ENCODE measurements at places on chromosomes 4 and X. TPM values are rescaled to one million over a fixed set of nuclear protein-coding genes. Genes with fewer than 3 reads are reported as not detected.

Gene MGARP
- 1.6 TPM for total RNA-seq

Gene BANK1
- total RNA-seq, result 13.3 TPM

Gene CNKSR2
- 4.9 TPM for total RNA-seq

Gene NPFFR2
- not detected for total RNA-seq

Gene TSPAN7
- total RNA-seq, result 26.9 TPM

Gene CLGN
- 0.32 TPM for total RNA-seq

Gene KCNIP4
- total RNA-seq, result 0.44 TPM

Gene RASGEF1B
- total RNA-seq, result 25.0 TPM

Gene CNGA1
- 1.9 TPM for total RNA-seq

Gene SERPINA7
- total RNA-seq, result not detected

Gene ZDHHC15
- 1.3 TPM for total RNA-seq

Gene AFM
- not detected for total RNA-seq

Gene GASK1B
- total RNA-seq, result 71.1 TPM

Gene SCRG1
- total RNA-seq, result 0.48 TPM

DNA sequence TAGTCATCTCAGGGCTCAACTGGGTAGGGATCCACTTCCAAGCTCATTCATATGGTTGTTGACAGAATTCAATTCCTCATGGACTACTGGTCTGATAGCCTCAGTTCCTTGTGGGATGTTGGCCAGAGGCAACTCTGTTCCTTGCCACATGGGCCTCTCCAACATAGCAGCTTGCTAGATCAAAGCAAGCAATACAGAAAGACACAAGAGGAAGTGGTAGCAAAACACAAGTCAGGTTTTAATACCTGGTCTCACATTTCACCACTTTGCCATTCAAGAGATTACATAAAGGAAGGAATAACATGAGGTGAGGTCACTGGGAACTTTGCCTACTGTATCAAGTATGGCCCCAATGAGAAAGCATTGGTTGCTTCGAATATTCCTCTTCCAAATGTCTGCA lies 79.2 kb downstream of the PRSS12 start:
- no peak for DNase-seq
- H3K4me3 ChIP-seq, result no peak overlapping the region
- no peaks in the 10 kb centered on the region for H3K27me3 ChIP-seq
- H3K4me1 ChIP-seq, result no peaks in the 10 kb centered on the region
- H3K27ac ChIP-seq, result no peak overlapping the region

GRCh38 chr4:3768842-3769641 lies 2.9 kb downstream of the ADRA2C start:
- no peak overlapping the region for H3K27ac ChIP-seq
- peaks cover 69% of the 10 kb centered on the region for H3K27me3 ChIP-seq
- no peak for DNase-seq
- no peaks in the 10 kb centered on the region for H3K36me3 ChIP-seq

DNA sequence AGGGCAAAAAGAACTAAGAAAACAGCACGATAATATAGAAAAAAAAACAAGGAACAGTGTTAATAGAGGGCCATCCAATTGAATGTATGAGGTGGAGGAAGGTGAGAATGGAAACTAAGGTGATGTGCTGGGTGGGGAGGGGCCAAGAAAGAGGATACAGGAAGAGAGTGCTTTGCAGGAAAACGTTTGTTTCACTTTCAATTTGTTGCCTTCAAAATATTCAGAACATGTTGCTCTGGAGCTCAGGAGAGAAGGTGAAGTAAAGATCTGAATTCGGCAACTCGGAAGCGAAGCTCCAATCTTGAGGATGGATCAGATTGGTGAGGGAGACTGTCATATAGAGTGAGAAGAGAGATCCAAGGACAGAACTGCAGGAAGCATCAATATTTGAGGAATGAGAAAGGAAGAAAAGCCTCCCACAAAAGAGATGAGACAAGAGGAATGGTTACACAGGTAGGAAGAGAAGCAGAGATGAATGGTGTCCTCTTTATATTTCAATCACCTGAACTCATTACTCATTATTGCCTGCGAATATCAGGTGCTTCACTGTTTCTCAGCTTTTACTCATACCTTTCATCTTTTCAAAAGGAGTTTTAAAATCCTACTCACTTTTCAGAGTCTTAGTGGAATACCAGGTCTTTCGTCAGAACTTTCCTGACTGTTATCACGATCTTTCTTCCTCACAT lies 14.7 kb upstream of the SEC24D start:
- H3K36me3 ChIP-seq, result no peaks in the 10 kb centered on the region
- peak overlapping the region; percentile 35 for H3K4me3 ChIP-seq
- DNase-seq, result no peak
- peak overlapping the region; percentile 33 for H3K27ac ChIP-seq
- H3K27me3 ChIP-seq, result no peaks in the 10 kb centered on the region

DNA sequence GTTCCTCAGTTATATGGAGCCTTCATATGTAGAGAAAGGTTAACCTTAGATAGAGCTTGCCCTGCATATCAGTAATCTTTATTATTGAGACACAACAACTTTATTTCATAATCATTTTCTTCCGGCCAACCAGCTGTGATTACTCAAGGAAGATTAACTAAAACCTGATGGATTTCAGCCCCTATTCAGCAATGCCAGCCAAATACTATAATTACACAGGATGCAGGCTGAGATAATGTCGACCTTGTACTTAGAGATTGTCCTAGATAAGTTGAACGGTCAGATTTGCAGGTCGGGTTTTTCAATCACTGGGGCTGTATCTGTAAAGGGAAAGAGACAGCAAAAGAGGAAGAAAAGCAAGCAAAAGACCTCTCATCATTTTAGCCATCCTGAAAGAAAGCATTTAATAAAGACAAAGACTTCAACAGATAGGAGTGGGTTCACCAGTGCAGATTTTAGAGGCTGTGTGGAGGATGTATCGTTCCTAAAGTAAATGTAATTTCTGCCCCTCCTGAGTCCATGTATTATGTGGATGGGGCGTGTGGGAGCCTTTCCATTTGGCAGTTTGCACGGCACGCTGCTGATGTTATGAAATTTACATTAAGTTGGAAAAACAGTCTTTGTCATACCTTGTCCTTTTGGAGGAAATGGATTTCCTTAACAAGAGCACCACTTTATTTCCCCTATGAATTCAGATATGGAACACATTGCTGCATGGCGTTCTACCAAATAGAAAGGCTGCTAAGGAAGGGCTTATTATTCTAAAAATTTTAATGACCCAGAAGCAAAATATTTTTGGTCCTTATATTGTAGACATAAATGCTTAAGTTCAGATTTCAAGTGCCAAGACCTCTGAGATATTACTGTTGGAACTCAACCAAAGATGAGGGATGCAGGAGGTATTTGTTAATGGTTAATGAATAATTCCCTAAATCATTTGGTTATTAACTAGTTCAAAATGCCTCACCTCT lies 496.7 kb downstream of the SPRY1 start:
- H3K27me3 ChIP-seq, result no peaks in the 10 kb centered on the region
- H3K27ac ChIP-seq, result no peak overlapping the region
- DNase-seq, result no peak
- H3K4me3 ChIP-seq, result no peak overlapping the region

DNA sequence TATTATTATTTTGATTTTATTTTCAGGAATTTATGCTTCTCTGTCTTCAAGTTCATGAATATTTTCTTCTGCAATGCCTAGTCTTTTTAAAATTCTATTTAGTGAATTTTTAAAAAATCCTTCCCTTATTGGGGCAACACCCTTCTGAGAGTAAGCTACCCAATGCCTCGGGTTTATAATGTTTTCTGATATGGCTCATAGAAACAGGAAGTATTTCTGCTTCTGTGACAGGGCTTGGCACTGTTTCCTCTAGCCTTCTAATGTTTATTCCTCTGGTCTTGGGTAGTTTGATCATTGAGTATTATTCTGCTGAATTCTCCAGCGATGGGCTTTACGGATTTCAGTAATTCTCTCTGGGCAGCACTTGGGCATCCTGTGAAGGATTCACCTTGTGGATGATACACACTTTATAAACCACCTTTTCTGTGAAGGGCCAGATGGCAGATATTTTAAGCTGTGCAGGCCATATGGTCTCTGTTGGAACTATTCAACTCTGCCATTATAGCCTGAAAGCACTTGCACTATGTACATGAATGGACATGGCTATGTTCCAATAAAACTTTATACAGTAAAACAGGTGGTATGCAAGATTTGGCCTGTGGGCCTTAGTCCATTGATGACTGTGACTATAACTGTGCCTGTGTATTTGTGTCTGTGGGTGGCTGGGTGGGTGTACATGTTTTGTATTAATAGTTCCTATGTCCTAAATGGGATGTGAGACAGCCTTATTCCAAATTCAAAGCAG lies 95.9 kb upstream of the FAT1 start:
- H3K36me3 ChIP-seq, result no peaks in the 10 kb centered on the region
- H3K27me3 ChIP-seq, result no peaks in the 10 kb centered on the region
- no peak overlapping the region for H3K27ac ChIP-seq
- no peak for DNase-seq

GRCh38 chr4:88526221-88526815 lies 2.7 kb upstream of the PYURF start:
- no peak overlapping the region for H3K27ac ChIP-seq
- H3K27me3 ChIP-seq, result no peaks in the 10 kb centered on the region
- H3K4me1 ChIP-seq, result no peaks in the 10 kb centered on the region

GRCh38 chr4:24662056-24662455 lies 77.7 kb upstream of the DHX15 start:
- H3K36me3 ChIP-seq, result no peaks in the 10 kb centered on the region
- H3K4me1 ChIP-seq, result no peaks in the 10 kb centered on the region
- no peak overlapping the region for H3K4me3 ChIP-seq
- no peak for DNase-seq
- no peak overlapping the region for H3K27ac ChIP-seq

DNA sequence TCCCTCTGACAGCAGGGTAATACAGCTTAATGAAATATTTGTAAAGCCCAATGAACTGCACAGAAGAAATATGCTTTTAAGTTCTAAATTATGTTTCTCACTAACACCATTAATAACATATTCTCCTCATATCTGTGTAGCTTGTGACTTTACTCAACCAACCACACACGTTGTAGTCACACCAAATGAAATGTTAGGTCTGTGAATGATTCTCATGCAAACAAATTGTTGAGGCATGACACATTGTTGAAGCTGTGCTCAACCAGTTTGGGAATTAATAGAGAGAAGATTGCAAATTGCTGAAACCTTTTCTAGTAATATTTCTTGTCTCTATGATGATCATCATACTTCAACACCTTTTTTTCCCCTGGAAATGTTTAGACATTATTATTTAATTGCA lies 645.9 kb downstream of the PCDH7 start:
- H3K4me1 ChIP-seq, result no peaks in the 10 kb centered on the region
- H3K27me3 ChIP-seq, result no peaks in the 10 kb centered on the region
- no peak overlapping the region for H3K27ac ChIP-seq
- H3K36me3 ChIP-seq, result no peaks in the 10 kb centered on the region

GRCh38 chr4:48262926-48263325 lies 6.7 kb downstream of the TEC start:
- H3K27me3 ChIP-seq, result no peaks in the 10 kb centered on the region
- H3K36me3 ChIP-seq, result no peaks in the 10 kb centered on the region
- no peak overlapping the region for H3K4me3 ChIP-seq
- H3K27ac ChIP-seq, result no peak overlapping the region

DNA sequence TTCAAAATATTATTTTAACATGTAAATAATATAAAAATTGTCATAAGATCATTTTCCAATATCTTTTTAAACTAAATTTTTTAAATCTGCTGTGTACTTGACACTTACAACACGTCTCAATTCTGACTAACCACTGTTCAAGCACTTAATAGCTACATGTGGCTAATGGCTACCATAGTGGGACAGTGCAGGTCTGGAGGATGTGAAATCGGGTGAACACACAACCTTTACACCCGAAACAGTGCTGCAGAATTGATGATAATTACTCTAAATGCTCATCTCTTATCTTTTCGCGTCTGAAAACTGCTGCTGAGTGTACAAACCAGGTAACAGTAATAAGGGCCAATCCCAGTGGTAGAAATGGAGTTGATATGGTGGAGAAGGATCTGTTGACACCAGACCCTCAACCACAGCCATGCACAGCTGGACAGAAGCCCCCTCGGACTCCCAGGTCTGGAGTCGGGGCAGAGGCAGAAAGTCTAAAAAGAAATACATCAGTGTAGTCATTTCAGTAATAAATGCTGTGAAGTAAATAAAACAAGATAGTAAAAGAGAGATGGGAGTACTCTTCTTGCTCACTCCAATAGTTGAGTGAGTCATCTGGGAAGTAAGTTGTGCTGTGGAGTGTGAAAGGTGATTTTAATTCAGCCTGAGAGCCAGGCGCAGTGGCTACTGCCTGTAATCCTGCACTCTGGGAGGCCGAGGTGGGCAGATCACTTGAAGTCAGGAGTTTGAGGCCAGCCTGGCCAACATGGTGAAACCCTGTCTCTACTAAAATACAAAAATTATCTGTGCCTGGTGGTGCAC lies 150.0 kb downstream of the CBR4 start:
- peak overlapping the region; percentile 50 for H3K27ac ChIP-seq
- H3K36me3 ChIP-seq, result no peaks in the 10 kb centered on the region
- no peaks in the 10 kb centered on the region for H3K4me1 ChIP-seq

DNA sequence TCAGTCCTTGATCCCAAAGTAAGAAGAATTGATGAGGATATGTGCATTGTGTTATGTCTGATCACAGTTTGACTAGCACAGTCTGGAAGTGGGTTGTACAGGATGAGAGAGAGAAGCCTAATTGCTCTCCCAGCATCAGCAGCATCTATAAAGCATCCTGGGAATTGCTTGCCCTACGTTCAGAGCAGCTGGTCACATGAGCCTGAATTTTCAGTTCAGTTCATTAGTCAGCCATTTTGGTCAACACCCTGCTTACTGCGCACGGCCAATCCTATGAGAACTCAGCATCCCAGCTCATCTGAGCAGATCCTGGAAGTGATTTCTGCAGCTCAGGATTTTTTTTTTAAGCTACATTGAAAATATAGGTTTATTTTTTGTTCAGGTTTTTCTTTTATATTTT lies at the start of gene RUFY3:
Gene RUFY3, plus strand, starts transcription at position 218 of the 400 bp plus-strand sequence. CDS start 610 bp downstream, outside the sequence.
- H3K27ac ChIP-seq, result peak within 1 kb of the TSS; percentile 40
- H3K27me3 ChIP-seq, result no peaks in the 10 kb centered on the region
- no peaks in the 10 kb centered on the region for H3K36me3 ChIP-seq

DNA sequence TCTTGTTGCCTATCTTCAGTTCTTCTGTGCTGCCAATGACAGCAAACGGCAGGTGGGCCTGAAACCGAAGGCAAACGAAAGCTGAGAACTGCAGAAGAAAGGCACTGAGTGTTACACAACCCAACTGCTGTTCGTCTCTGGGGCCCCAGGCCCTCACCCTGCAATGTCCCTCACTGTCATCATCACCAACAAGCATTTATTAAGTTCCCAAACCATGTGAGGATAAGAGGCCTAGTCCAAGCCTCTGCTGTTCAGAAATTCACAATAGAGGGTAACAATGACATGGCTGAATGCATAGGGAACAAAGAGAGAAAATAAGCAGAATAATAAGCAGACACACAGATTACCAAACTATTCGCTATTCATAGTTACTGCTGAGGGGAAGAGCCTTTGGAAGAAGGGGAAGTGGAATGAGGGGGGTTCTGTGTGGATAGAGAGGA lies 34.5 kb upstream of the NKRF start:
- H3K4me3 ChIP-seq, result no peak overlapping the region
- no peaks in the 10 kb centered on the region for H3K4me1 ChIP-seq
- H3K36me3 ChIP-seq, result no peaks in the 10 kb centered on the region
- H3K27me3 ChIP-seq, result no peaks in the 10 kb centered on the region
- DNase-seq, result no peak

- no peak overlapping the region for H3K27ac ChIP-seq
- no peak for DNase-seq
- H3K4me3 ChIP-seq, result no peak overlapping the region
- no peaks in the 10 kb centered on the region for H3K36me3 ChIP-seq
Measured at GRCh38 chr4:38323141-38323641, 340.8 kb upstream of the KLF3 start.

- no peak overlapping the region for H3K27ac ChIP-seq
- no peaks in the 10 kb centered on the region for H3K27me3 ChIP-seq
- no peak for DNase-seq
Measured at GRCh38 chr4:3401436-3402171, 40.2 kb upstream of the HGFAC start.

- H3K27ac ChIP-seq, result no peak overlapping the region
- no peaks in the 10 kb centered on the region for H3K36me3 ChIP-seq
- no peaks in the 10 kb centered on the region for H3K4me1 ChIP-seq
Measured at GRCh38 chr4:41334182-41334581, 77.5 kb downstream of the UCHL1 start.
